ENCODE measurements at places on chromosomes 4 and X.
A peak's percentile ranks its signal among the peaks of the same experiment; 100 is the strongest.

DNA sequence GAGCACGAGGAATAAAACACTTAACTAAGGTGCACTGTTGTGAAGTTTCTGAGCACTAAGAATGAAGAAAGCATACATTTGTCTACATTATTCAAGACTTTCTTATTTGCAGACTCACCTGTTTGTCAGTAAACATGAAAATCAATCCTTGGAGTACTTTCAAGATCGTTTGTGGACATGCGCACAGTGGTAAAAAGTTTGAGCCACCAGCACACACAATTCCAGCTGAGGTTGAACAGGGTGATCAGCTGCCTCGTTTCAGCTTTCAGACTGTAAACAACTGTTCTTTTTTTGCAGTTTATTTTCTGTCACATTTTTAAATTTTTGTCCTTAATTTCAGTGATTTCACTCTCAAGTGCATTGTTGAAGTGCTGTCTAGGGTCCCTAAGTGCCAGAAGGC, 143.8 kb upstream of the VCX2 start:
- no peak for DNase-seq

GRCh38 chr4:146088690-146089089, 86.8 kb upstream of the LSM6 start:
- DNase-seq, result no peak

GRCh38 chr4:108991551-108992328, 228.9 kb upstream of the ETNPPL start:
- peak; percentile 64 for DNase-seq

DNA sequence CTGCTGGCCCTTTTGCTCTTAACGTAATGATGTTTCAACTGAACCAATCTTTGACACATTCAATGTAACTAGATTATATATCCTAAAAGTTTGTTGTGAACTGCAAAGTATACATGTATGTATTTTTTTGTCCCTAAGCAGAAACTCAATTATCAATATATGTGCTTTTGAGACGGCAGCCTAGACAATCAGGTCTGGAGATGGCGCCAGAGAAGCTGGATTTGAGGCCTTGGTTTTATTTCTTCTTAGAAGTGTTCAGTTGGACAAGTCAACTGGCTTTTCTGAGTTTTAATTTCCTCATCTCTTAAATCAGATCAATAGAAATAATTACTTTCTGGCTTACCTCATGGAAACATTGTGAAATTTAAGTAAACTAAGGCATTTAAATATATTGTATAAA, 62.5 kb downstream of the DCAF8L1 start:
- DNase-seq, result no peak

GRCh38 chr4:3249711-3250437, 915 bp downstream of the MSANTD1 start:
- DNase-seq, result no peak

GRCh38 chr4:6095023-6095752, 77.0 kb upstream of the C4orf50 start:
- DNase-seq, result no peak

DNA sequence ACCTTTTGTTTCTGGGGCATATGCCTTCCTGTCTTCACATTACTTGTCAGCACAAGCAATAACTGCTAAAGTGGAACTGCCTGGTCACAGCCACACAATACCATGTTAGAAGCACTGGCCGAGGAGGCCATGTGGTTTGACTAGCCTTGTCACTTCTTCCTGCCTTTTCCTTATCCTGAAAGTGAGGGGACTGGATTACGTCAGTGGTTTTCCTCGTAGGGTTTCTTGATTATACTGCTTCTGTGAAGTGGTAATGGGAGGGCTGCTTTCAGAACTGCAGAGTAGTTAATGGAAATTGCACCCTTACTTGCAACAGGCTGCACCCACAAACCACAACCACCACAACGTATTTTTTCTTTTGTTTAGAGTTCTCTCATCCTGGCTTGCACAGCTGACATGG, 26.6 kb downstream of the ZRSR2 start:
- DNase-seq, result no peak

- no peak for DNase-seq
Measured at GRCh38 chr4:107120661-107121060, 84.5 kb upstream of the DKK2 start.

DNA sequence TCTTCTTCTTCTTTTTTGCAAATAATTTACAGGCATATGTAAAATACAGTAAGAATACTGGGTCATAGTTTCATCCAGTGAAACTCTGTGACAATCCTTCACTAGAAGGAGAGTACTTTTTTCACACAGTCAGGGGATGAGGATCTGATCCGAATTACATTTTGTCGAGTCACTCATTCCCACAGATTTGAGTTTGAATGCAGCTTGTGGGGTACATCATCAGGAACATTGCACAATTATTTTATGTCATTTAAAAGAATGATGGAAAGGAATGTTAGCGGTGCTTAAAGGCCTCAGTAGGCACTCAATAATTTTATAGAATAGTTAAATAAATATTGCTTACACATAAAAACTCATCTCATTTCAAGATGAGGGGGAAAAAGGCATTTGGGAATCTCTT, 88.6 kb downstream of the CHRNA9 start:
- DNase-seq, result no peak

GRCh38 chrX:40866893-40867292, 131.6 kb upstream of the MED14 start:
- no peak for DNase-seq

GRCh38 chrX:46630141-46630540, 56.6 kb downstream of the CHST7 start:
- no peak for DNase-seq

- DNase-seq, result no peak
Measured at GRCh38 chrX:31320740-31321139, 248.9 kb upstream of the FTHL17 start.

DNA sequence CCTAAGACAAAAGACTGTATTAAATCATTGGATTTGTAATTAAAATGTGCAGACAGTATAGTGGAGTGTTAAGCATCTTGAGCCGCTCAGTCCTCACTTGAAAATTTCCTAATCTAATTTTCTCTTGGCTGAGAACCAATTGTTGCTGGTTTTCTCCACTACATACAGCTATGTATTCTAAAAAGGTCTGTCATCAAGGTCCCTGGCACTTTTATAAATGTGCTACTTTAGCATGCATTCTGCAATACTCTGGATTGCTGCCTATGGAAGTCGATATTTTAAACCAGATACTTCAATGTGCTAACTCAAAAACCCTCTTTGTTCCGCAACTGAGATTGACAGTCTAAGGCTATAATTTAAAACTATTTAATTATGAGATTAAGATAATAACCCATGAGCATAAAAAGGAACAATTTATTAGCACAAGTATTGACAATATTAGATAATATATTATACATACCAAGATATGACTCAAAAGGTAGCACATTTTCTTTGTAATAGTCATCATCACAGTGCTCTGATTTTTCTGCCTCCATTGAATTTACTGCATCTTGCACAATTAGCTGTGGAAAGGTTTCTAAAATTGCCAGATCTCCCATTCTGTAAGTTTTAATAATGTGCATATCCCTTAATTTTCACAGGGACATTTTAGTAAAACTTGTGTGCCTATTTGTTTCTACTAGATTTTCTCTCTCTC, 815.1 kb downstream of the ADGRL3 start:
- DNase-seq, result no peak

GRCh38 chr4:9970399-9971011, 50.8 kb downstream of the SLC2A9 start:
- no peak for DNase-seq

DNA sequence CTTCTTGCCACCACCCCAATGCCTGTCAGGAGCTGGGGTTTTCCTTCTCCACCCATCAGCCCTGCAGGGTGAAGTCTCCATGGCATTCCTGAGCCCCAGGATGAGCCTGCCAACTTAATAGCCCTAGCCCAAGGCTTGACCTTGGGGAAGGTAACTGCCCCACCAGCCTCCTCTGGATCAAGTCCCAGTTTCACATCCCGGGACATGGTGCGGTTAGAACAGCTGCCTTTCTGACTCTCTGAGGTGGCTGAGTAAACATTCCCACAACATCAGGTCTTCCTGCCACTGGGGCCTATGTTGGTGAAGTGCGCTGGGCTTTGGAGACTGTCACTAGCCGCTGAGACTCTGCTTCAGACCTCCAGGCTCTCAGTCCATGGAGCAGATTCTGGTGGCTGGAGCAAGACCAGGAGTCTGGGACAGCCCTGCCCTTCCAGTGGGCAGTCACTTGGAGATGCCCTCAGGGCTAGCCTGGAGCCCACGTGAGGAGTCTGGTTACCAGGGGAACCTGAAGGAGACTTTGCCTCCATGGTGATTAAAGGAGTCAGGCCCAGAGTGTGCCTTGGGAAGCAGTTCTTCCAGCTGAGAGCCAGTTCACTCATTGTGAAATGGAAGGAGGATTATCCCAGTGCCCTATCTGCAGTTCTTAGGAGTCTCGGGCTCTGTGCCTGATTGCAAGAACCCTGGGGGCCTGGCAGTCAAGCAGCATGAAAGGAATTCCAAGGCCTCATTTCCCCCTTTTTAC, 56.8 kb downstream of the SMIM20 start:
- DNase-seq, result no peak

DNA sequence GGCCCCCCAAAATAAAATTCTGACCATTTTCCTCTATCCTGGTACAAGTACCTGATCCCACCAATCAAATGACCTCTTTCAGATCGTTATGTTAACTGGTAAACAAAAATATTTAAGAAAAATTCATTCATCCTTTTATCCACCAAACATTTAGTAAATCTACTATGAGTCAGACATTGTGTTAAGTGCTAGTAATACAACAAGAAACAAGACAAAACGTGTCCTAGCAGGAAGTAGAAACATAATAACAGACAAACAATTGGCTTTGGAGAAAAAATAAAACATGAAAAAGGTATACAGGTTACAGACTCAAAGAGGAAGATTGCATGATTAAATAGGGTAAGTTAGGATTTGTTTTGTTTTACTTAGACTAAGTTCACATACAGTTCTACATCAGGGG, 43.7 kb downstream of the ANTXR2 start:
- DNase-seq, result no peak

DNA sequence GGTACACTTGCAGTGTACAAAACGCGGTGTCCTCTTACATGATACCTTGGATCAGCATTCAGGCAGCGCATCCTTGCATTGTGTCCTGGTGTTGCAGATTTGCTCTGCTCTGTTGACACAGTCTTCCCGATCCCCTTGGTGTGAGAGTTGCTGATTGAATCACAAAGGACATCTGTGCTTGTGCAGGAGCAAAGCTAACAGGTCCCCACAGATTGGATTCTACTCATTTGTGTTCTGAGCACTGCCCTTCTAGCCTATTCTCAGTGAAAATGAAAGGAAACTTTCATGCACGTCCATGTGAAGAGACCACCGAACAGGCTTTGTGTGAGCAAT, 171.4 kb downstream of the FRMPD4 start:
- DNase-seq, result no peak

DNA sequence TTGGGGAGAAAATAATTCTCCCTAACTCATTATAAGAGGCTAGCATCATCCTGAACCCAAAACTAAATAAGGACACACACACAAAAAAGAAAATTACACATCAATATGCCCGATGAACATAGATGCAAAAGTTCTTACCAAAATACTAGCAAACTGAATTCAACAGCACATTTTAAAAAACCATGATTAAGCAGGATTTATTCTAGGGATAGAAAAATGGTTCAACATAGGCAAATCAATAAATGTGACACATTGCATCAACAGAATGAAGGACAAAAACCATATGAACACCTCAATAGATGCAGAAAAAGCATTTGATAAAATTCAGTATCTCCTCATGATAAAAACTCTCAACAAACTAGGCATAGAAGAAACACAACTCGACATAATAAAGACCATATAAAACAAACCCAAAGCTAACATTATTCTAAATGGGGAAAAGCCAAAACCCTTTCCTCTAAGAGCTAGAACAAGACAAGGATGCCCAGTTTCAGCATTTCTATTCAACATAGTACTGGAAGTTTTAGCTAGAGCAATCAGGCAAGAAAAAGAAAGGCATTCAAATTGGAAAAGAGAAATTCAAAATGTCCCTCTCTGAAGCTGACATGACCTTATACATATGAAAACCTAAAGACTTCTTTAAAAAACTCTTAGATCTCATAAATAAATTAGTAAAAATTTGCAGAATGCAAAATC, 200.9 kb downstream of the NKX6-1 start:
- DNase-seq, result no peak

DNA sequence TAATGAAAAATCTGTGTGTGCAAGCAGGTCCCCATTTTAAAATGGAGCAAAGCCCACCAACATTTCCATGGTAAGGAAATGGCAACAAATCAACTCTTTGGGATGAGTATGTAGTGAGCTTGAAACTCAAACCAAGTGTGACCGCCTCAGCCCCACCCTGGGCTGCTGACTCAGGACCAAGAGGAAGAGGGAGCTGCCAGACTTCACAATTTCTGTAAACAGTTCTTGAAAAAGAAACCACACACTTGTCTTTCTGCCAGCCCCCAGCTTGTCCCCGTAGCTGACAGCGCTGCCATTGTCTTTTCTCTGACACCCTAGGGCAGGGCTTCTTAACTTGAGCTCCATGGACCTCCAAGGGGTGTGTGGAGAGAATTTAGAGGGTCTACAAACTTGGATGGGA, 10.3 kb downstream of the RTL5 start:
- DNase-seq, result no peak

GRCh38 chr4:167897116-167897515, 195.2 kb upstream of the ANXA10 start:
- no peak for DNase-seq

- DNase-seq, result no peak
Measured at GRCh38 chrX:54182194-54182863, 725 bp downstream of the FAM120C start.

DNA sequence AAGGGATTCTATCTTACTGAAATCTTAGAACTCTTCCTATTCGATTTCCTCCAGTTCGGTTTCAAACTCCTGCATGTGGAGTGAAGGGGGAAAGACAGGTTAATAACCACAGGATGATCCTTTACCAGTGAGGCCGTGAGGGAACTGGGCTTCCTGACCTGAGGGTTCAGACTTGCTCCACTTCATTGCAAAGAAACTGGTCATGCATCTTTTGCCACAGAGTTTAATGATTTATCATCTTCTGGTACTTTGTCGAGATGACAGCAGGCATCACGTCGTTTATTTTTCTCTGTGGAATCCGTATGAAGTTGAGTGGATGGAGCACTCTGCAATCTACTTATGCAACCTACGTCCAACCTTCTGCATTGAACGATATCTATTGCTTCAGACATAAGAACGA, 145.9 kb upstream of the NLGN4X start:
- DNase-seq, result no peak

GRCh38 chr4:63505714-63506460, 903.4 kb downstream of the TECRL start:
- no peak for DNase-seq

GRCh38 chr4:61223385-61223784, 23.3 kb downstream of the ADGRL3 start:
- no peak for DNase-seq

DNA sequence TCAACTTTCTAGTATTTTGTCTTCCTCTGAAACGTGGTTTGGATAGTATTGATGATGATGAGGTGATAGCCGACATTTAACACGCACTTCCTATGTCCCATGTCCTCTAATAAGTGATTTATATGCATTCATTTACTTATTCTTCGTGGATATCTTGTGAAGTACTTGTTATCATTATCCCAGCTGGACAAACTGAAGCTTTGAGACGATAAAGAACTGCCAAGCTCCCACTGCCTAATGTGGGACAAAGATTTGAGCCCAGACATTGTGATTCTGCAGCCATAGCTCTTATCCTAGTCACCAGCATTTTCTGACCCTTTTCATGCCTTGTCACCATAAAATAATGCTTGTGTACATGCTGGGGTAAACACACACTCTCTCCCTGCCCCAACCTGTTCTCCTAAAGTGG, 92.5 kb downstream of the RAPGEF2 start:
- no peak for DNase-seq

Measured in HS-27A (cell line).